Adrenal gland (tissue), 19 donors: ENCODE measurements at places on chromosomes 4 and X. TPM values are rescaled to one million over a fixed set of nuclear protein-coding genes. Genes with fewer than 3 reads are reported as not detected.

The RASSF6 gene
- 0.08 TPM for polyA plus RNA-seq

DNA sequence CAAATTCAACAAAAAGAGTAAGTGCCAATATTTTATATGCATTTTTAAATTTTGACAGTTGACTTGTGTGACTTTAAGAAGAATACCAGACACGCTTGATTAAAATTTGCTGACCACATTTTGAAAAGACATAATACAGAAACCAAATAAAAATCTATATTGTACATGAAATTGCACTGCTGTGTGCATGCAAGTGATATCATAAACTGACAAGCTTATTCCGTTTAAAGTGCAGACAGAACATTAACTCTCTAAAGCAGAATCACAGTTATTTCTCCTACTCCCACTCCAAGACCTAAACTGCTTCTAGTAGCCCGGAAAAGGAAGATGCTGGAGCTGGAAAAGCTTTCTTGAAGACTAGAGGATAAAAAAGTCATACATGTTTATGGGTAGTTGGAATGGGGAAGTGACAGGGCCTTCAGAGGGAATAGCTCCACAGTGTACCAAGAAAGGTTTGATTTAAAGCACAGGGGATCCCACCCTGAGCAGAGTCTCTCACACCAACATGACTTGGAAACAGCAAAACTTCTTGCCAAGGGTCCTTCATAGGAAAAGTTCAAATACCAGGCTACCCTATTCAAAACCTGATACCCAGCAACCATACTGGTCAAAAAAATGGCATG, 34.1 kb upstream of the NAF1 start:
- no peaks in the 10 kb centered on the region for H3K27me3 ChIP-seq
- no peak overlapping the region for H3K4me3 ChIP-seq
- H3K4me1 ChIP-seq = no peaks in the 10 kb centered on the region

GRCh38 chr4:67158666-67159065, 386.6 kb downstream of the CENPC start:
- no peak overlapping the region for H3K4me3 ChIP-seq
- no peaks in the 10 kb centered on the region for H3K36me3 ChIP-seq
- no peaks in the 10 kb centered on the region for H3K27me3 ChIP-seq
- no peaks in the 10 kb centered on the region for H3K4me1 ChIP-seq
- H3K27ac ChIP-seq = no peak overlapping the region
- no peak for DNase-seq

- H3K4me1 ChIP-seq = no peaks in the 10 kb centered on the region
- H3K36me3 ChIP-seq = no peaks in the 10 kb centered on the region
- H3K27me3 ChIP-seq = no peaks in the 10 kb centered on the region
- H3K27ac ChIP-seq = no peak overlapping the region
Measured at GRCh38 chrX:23398570-23398969, 63.9 kb downstream of the PTCHD1 start.

The UBL4A gene
- polyA plus RNA-seq = 31.1 TPM

The LGI2 gene
- polyA plus RNA-seq = 1.7 TPM

The RHOXF1 gene
- not detected for polyA plus RNA-seq

The MEPE gene
- polyA plus RNA-seq = not detected

DNA sequence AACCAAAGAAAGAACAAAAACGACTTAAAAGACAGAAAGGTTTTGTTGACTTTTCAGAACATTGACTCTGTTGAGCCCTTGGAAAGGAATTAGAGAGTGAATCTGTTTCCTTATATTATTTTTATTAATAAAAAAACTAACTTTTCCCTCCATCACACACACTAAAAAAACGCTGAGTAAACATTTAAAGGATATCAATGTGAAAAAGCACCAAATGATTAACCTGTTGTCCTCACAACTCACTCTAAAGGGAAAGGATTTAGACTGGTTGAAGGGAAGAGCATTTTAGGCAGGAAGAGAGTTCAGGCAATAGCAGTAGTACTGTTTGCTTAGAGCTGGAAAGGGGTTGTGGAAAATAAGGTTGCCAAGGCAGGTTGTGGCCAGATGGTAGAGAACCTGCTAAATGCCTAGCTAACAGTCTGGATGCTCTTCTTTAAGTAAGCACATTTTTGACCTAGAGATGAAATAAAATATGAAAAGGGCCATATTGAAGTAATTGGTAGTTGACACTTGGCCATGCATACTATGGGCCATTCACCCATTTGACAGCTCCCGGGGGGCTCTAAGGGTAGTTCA, 98.0 kb upstream of the NDP start:
- H3K4me1 ChIP-seq = no peaks in the 10 kb centered on the region
- no peak overlapping the region for H3K4me3 ChIP-seq
- no peak for DNase-seq
- H3K27ac ChIP-seq = no peak overlapping the region
- no peaks in the 10 kb centered on the region for H3K27me3 ChIP-seq

GRCh38 chr4:7108660-7109059, 40.8 kb upstream of the GRPEL1 start:
- no peak overlapping the region for H3K27ac ChIP-seq
- H3K36me3 ChIP-seq = no peaks in the 10 kb centered on the region
- no peaks in the 10 kb centered on the region for H3K27me3 ChIP-seq
- no peak overlapping the region for H3K4me3 ChIP-seq
- H3K4me1 ChIP-seq = no peaks in the 10 kb centered on the region
- DNase-seq = no peak

DNA sequence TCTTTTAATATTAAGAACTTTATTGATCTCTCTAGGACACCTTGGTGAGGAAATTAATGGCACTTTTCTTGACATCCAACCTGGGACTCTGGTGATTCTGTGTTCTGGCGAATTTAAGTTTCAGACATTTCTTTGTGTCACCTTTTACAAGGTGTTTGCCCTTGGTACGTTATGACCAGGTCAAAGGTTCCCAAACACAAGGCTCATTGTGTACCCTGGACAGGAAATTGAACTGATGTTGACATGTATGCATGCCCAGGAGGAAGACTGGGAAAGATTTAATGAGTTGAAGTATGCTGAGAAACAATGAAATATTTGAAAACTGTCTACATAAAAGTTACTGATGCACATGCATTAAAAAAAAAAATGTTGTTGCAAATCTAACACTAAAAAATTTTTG, 22.1 kb downstream of the NIPAL1 start:
- DNase-seq = no peak
- H3K36me3 ChIP-seq = no peaks in the 10 kb centered on the region
- no peaks in the 10 kb centered on the region for H3K4me1 ChIP-seq
- no peaks in the 10 kb centered on the region for H3K27me3 ChIP-seq
- H3K27ac ChIP-seq = no peak overlapping the region

The DGKK gene
- polyA plus RNA-seq = 0.54 TPM
